ENCODE measurements at places on chromosomes 2 and 18. TPM values are rescaled to one million over a fixed set of nuclear protein-coding genes. Genes with fewer than 3 reads are reported as not detected.

DNA sequence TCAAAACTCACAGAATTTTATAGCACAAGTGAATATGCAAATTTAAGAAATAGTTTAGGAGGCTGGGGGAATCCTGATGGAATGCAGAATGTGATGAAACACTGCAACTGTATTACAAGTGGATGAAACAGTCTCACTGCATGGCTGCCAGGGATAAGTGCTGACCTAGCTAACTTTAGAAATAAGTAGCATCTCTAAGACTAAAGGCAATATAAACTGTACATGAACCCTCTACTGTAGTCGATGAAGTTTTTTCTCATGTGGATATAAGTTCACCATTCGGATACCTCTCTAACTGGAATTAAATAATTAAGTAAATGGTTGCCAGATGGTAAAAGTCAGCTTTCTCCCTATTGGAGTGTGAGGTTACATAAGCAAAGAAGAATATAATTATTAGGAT lies 777.8 kb upstream of the RAB6C start:
- DNase-seq, result no peak

The KLHL41 gene
- total RNA-seq, result 0.60 TPM

The NDUFS1 gene
- total RNA-seq, result 72.7 TPM

- DNase-seq, result no peak
These were observed 46.9 kb upstream of the ARHGAP28 start for GRCh38 chr18:6682437-6683111.

DNA sequence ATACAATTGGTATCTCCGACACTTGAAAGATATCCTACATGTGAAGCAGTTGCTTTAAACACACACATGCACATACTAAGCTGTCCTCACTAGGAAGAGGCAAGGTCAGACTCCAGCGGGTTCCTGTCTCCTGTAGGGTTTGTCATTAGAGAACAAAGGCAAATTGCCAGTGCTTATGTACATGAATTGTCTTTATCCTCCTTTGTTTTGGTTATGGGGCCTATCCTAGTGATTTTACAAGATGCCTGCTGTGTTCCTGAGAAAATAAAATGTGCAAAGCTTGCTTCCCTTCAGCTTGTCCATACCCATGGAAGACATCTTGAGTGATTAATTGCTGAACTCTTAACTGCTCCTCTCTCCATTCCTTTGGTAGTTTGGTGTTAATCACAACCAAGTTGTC lies 86.7 kb upstream of the SLC39A10 start:
- no peak for DNase-seq

DNA sequence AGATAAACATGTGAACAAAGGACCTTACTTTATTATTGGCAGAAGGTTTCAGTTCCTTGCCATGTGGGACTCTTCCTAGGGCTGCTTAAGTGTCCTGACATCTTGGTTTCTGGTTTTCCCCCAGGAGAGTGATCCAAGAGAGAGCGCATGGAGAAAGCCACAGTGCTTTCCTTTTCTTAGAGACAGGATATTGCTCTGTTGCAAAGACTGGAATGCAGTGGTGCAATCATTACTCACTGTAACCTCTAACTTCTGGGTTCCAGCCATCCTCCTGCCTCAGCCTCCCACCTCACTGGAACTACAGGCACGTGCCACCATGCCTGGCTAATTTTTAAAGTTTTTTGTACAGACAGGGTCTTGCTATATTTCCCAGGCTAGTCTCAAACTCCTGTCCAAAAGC lies 38.1 kb upstream of the TCF7L1 start:
- DNase-seq, result no peak

- DNase-seq, result no peak
These were observed 21.3 kb downstream of the PLEKHB2 start for GRCh38 chr2:131126436-131126835.

GRCh38 chr18:59725142-59725541 lies 27.9 kb upstream of the CCBE1 start:
- DNase-seq, result no peak

GRCh38 chr2:31539505-31539904 lies 41.2 kb downstream of the SRD5A2 start:
- DNase-seq, result no peak

GRCh38 chr18:30486856-30487255 lies 555.7 kb downstream of the DSC3 start:
- no peak for DNase-seq

DNA sequence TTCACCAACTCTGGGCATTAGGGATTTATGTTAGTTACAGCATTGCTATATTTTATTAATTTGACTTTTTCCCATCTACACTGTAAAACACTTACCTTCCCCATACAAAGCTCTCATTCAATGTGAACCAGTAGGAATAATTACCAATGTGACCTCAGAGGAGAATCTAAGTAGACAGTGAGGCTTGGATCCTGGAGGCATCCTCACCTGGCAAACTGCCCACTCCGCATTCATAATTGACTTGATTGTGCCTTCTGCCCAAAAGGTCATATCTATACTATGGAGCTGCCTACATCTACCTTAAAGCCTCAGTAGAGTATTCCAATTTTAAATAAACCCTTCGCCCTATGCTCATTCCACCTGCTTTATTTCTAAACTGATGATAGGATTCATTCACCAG lies 45.4 kb upstream of the SCN1A start:
- DNase-seq, result no peak

The FSIP2 gene
- 0.81 TPM for total RNA-seq

The LIMS3 gene
- total RNA-seq, result 4.9 TPM

The YPEL5 gene
- 95.7 TPM for total RNA-seq

- no peak for DNase-seq
These were observed 46.8 kb downstream of the ZC3H15 start for GRCh38 chr2:186532891-186533290.
